Astrocyte of the spinal cord (primary cell): ENCODE measurements at places on chromosomes 1 and 21.
A peak's percentile ranks its signal among the peaks of the same experiment; 100 is the strongest.

- DNase-seq, result no peak
These were observed 4.4 kb upstream of the KCNC4 start for GRCh38 chr1:110205591-110206155.

GRCh38 chr21:15744926-15745325, 15.1 kb downstream of the USP25 start:
- DNase-seq, result no peak

GRCh38 chr1:6152181-6152580, 27.9 kb downstream of the CHD5 start:
- DNase-seq, result no peak

GRCh38 chr1:155073377-155074242, 5.0 kb upstream of the EFNA3 start:
- DNase-seq, result no peak

GRCh38 chr1:206484901-206485300, 14.6 kb downstream of the IKBKE start:
- DNase-seq, result no peak

DNA sequence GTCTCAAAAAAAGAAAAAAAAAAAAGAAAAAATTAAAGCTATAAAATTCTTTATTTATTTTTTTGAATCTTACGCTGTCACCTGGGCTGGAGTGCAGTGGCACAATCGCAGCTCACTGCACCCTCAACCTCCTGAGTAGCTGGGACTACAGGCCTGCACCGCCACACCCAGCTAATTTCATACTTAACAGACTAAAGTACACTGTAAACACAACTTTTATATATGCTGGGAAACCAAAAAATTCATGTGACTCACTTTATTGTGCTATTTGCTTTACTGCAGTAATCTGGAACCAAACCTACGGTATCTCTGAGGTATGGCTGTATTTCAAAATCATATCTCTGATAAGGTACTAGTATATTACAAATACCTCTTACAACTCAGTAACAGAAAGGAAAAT, 40.3 kb downstream of the HSF2BP start:
- no peak for DNase-seq

- no peak for DNase-seq
These were observed 124.7 kb downstream of the POU2F1 start for GRCh38 chr1:167345386-167345733.

DNA sequence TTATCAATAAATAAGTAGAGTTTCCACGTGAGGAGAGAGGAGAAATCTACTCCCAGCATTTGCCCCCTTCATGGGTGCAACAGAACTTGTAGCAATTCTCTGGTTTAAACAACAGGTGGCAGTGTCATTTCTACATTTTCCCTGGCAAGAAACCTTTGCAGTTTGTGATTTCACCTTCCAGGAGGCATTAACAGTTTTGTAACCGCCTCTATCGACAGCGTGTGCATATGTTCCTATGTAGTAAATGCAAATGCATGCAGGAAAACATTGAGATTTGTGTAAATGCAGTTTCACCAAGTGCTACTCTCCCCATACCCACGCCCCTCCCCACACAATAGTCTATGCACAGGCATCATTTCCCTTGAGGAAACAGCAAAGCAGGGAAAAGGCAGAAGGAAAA, 494.7 kb downstream of the SMYD3 start:
- peak; percentile 54 for DNase-seq

- DNase-seq, result no peak
These were observed 3.2 kb downstream of the DIP2A start for GRCh38 chr21:46461909-46462308.

DNA sequence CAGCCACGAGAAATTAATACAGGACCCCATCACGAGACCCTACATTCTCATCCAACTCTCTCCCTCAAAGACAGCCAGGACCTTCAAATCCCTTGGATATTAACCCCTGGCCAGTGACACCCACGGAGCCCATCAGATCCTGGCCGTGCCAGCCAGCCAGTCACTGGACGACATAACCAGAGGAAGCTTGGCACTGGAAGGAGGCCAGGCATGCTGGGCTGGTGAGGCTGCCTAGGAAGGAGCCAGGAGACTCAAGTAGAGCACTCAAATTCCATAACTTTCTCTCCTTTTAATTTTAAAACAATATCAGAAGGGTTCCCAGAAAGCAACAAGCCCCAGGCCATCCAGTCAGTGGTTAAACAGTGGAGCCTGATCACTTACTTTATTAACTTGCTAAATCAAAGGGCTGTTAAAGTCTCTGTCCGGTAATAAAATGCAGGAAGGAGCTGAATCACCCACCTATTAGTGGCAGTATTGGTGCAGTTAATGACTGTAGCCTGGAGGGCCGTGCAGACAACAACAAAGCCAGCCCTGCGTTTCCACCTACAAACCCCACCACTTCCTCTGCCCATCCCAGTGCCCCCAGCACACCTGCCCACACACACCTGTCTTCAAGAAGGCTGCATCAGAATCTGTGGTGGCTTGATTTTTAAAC, 78.0 kb downstream of the HIVEP3 start:
- peak; percentile 47 for DNase-seq

DNA sequence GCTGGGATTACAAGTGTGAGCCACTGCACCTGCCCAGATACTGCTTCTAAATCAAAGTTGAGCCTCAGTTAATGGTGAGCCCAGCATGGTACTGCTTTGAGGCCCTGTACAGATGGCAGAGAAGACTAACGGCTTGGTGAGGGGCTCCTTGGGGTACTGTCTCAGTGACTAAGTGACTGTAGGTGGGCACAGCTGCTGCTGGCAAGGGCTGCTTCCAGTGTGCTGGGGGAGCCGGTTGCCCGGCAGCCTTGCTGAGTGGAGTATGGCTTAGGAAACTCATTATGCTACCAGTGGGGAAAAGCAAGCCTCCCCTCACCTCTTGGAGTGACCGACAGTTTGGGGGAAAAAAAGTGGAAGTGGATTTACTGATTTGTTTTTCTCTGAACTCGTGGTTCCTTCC, 23.6 kb upstream of the ARHGEF10L start:
- no peak for DNase-seq

GRCh38 chr1:176949033-176949662, 215.4 kb downstream of the ASTN1 start:
- DNase-seq, result peak; percentile 12

GRCh38 chr1:100184536-100184935, 6.5 kb upstream of the LRRC39 start:
- DNase-seq, result no peak

DNA sequence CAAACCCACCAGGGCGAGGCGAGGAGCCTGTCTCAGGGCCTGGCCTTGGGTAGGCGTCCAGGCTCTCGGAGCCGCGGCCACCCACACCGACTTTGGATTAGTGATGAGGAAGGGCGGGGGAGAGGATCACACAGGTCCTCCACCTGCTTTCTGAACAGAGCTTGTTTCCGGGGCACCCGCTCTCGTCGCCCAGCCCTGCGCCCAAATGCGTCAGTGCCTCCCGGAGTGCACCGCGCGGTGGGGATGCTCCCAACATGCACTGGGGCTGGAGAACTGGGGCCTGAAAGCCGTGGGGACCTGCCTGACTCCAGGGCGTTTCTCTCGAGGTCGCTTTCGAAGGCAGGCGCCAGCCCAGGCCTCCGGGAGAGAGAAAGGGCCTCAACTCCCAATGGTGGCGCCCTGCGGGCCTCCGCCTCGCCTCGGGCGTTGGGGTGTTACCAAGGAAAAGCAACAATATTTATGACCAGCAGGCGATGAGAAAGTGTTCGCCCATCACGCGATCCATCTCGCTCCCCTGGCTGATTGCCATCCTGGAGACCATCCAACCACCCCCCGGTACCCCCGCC, 8.9 kb upstream of the LHX8 start:
- DNase-seq, result no peak

- DNase-seq, result peak; percentile 53
These were observed 150.1 kb upstream of the SOD1 start for GRCh38 chr21:31509194-31510017.

- no peak for DNase-seq
These were observed 73.6 kb downstream of the PGBD5 start for GRCh38 chr1:230352537-230352936.

DNA sequence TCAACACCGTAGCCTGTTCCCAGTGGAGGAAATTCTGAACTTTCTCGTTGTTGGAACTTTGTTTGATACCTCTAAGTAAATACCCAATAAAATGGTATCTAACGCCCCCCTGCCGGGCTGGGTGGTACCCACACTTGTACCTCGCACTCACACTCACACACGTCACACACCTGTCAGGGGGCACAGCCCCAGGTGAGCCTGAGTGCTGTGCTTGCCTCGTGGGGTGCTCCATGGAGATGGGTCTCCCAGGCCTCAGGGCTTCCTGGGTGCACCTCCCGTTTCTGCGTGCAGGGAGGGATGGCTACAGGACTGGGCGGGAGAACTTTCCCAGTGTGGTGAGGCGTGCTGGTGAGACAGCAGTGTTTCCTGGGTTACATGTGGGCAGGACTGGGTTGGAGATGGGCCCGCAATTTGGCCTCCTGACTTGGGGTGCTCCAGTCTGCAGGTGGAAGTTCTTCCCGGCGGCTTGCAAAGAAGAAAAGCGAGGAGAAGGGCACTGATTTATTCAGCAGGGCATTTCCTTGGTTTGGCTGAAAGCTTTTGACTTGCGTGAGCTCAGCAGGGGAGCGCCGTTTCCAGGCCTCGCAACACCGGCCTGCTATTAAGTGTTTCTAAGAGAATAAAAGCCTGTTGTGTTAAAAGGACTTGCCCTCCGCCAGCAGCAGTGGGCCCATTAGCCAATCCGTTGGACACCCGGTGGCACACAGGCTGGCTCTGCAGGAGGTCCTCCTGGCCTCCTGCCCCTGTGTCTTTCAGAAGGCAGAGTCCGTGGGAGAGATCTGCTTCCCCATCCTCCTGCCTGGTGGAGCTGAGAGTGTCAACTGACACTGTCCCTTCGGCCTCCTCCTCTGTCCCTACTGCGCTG, 79.7 kb downstream of the KIF26B start:
- peak; percentile 49 for DNase-seq

DNA sequence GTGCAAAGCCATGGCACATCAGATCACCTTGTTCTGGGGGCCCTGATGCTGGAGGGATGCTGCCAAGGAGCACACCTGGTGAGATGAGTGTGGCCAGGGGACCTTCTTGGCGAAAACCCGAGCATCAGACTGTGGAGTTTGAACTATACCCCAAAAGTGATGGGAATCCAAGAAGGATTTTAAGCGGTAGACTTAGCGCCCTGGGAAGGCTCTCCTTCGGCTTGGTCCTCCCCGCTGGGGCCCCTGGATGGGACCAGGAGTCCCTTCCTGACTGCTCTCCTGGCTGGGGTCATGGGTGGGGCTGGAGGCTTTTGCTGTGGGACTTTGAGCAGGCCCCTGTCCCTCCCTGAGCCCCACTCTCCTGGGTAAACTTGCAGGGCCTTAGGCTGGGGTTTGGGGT, 10.5 kb downstream of the ZNF362 start:
- DNase-seq, result no peak

GRCh38 chr1:78549891-78550290, 59.1 kb downstream of the PTGFR start:
- DNase-seq, result no peak

DNA sequence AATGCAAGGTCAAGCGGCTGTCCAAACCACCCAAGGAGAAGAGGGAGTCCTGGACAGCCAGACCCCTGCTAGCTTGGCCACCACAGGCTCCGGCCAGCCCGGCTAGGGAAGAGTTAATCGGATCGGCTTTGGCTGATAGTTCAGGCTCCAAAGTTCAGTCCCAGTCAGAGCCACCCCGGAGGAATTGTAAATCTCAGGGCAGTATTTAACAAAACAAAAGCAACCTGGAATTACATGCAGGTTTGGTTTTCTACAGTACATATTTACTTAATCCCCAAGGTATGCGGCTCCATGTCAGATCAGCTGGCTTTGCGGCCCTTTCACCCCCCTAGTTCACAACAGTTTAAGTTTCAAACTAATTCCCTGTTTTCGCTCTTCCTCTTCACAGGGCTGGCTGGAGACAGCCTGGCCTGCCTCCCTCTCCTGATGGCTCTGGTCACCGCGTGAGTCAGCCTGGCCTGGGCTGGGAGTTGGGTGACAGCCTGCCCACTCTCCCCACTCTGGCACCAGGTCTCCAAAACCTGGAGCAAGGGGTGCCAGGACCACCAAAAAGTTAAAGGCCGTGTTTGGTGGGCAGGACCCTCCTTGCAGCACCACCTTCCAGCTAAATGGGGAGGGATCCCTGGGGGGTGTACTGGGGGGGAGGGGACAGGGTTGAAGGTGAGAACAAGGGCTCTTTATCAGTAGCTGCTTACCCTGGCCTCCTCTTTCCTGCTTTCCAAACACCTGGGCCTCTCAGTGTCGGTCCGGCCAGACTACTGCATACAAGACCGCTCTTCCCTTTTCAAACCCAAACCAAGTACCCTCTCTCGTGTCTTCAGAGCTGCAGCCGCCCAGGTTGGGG, 1.9 kb downstream of the DHRS3 start:
- DNase-seq, result no peak

GRCh38 chr1:100584761-100585745, 47.1 kb downstream of the GPR88 start:
- DNase-seq, result peak; percentile 59

- DNase-seq, result no peak
These were observed 293.8 kb upstream of the USP25 start for GRCh38 chr21:15436031-15436430.

DNA sequence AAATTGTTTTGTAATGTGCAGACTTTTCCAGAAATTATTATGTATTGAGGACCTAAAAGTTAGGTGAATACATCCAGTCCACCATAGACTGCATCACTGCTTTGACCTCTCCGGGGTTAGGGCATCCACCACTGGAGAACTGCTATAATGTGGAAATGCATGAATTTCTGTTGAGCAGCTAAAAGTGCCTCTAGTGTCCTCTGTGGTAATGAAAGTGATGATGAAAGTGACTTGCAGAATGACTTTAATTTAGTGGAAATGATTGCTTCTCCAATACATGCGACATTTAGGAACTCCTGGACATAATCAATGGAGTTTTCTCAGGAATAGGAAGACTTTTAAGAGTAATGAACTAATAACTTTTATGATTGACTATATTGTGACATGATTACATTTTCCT, 170.8 kb downstream of the LBR start:
- DNase-seq, result no peak

GRCh38 chr1:239947801-239948200, 143.9 kb upstream of the FMN2 start:
- DNase-seq, result no peak

GRCh38 chr1:245128381-245129101, 26.2 kb upstream of the KIF26B start:
- DNase-seq, result no peak

- DNase-seq, result no peak
These were observed 364.7 kb downstream of the PTPRU start for GRCh38 chr1:29601021-29601420.

DNA sequence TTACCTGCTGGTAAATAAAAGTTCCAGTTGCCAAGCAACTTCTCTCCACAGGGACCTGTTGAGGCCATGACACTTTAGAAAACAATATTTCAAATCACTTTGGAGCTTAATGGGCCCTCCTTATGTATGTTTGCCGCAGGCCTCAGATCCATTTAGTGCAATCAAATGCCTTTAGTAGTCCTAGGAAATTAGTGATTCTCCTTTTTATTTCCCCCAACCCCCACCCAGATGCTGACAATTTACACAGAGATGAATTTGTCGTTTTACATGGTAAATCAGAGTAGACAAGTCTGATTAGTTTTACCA, 83.6 kb downstream of the CLIC4 start:
- DNase-seq, result no peak

DNA sequence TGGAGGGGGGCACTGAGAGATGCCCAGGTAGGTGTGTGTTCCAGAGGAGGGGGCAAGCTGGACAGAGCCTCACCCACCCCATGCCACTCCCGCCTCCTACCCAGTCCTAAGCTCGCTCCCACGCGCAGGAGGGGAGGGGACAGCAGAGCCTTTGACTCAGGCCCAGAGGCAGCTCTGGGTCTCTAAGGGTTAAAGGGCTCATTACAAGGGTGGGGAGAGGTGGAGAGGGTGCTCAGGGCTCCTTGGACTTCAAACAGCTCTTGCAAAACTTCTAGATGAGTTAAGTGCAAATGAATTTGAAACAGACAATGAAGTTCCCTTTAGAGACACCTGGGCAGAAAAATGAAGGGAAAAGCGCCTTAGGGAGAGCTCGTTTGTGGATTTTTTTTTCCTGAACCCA, 104.2 kb upstream of the CASZ1 start:
- no peak for DNase-seq
